ENCODE measurements at places on chromosomes 7 and 10.

DNA sequence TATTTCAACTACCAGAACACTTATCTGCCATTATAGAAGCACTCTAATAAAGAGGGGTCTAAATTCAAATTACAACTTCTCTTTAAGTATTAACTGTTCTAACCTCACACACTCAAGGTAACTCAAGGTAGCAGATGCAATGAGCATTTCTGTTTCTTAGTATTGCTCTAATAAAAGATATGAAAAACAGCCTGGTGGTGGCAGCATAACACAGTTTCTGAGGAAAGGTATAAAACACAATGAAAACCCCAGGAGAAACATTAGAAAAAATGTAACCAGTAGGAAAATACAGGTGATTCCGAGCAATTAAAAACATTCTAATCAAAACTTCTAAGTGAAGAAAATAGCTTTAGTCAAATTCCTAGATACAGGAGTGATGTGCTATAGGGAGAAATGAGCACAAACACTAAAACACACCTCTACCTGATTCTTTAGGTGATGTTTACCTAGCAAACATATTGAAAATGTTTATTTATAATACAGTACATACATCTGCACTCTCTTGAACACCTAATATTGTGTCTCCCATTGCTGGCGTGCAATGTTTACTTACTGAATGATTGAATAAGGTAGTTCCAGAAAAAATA is 3.5 kb downstream of the MKRN1 start:
- H3K4me1 ChIP-seq = peaks cover 10% of the 10 kb centered on the region
- H3K4me3 ChIP-seq = no peak overlapping the region
- no peaks in the 10 kb centered on the region for H3K27me3 ChIP-seq
- no peaks in the 10 kb centered on the region for H3K36me3 ChIP-seq
- DNase-seq = peak; percentile 58
- no peak overlapping the region for H3K27ac ChIP-seq

GRCh38 chr7:41979834-41980307 is 257.1 kb downstream of the GLI3 start:
- H3K4me3 ChIP-seq = no peak overlapping the region
- no peaks in the 10 kb centered on the region for H3K36me3 ChIP-seq
- DNase-seq = peak; percentile 31
- no peak overlapping the region for H3K27ac ChIP-seq
- H3K4me1 ChIP-seq = peaks cover 43% of the 10 kb centered on the region

DNA sequence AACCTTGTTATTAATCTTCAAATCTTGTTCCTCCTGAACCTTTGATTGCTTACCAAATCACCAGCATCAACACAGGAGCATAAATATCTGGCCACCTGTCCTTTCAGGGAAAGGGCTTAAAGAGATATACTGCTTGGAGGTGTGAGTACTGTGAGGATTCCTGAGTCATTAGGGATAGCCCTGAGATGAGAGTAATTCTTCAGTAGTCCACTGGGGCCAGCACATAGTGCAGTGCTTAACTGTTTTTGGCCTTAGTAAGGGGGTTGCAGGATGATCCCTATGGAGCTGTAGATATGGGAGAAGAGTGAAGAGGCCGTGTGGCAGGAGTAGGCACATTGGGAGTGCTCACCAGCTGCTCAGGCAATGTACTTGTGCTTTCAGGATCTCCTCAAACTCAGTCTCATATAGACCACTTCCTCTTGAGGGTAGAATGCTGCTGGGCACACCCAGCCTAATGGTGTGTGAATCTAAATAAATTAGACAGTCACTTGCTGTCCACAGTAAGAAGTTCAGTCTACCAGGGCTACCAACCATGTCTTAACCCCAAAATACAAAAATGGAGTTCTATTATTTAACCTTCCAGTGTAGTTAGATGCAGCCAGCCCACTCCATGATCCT is 26.5 kb upstream of the GPR141 start:
- H3K36me3 ChIP-seq = no peaks in the 10 kb centered on the region
- H3K27ac ChIP-seq = no peak overlapping the region
- no peak for DNase-seq
- H3K4me3 ChIP-seq = no peak overlapping the region
- no peaks in the 10 kb centered on the region for H3K4me1 ChIP-seq
- no peaks in the 10 kb centered on the region for H3K27me3 ChIP-seq

- peak overlapping the region; percentile 84 for H3K4me3 ChIP-seq
- H3K27ac ChIP-seq = no peak overlapping the region
- DNase-seq = no peak
- H3K4me1 ChIP-seq = no peaks in the 10 kb centered on the region
These were observed 493 bp downstream of the WDR91 start for GRCh38 chr7:135210888-135211178.

DNA sequence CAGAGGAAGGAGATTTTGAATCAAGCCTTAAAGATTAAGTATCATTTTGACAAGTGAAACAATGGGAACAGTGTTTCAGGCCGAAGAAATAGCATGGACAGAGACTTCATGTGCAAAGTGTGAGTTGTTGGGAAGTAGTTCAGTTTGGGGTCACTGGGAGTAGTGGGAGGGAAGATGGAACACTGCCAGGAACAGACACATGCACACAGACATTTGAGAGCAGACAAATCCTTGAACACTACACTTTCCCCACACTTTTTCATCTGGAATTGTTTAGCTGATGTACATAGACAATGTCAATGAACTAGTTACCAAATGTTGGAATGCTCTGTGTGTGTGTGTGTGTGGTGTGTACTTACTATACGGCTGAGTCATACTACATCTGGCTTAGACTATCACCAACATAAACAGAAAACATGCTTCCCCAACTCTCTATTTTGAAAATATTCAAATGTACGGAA is 52.4 kb upstream of the LRRC17 start:
- no peaks in the 10 kb centered on the region for H3K27me3 ChIP-seq
- H3K27ac ChIP-seq = no peak overlapping the region
- H3K4me3 ChIP-seq = no peak overlapping the region
- no peaks in the 10 kb centered on the region for H3K36me3 ChIP-seq
- H3K4me1 ChIP-seq = no peaks in the 10 kb centered on the region

- DNase-seq = no peak
- H3K4me3 ChIP-seq = no peak overlapping the region
- peaks cover 6% of the 10 kb centered on the region for H3K4me1 ChIP-seq
- H3K36me3 ChIP-seq = no peaks in the 10 kb centered on the region
- no peaks in the 10 kb centered on the region for H3K27me3 ChIP-seq
These were observed 97.7 kb upstream of the MTPN start for GRCh38 chr7:136074843-136075242.

DNA sequence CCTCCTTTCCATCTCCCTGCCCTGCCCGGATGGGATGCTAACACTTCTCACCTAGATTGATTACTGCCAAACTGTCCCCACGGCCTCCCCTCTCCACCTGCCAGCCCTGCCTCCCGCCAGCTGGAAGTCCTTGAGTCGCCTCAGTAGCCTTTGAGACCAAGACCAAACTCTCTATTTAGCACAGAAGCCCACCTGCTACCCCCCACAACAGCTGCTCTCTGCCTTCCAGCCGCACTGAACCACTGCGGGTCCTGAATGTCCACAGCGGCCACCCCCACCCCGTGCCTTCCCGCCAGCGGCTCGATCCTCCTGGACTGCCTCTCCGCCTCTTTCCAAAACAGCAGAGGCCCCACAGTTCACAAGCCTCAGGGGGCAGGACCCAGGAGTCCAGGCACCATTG is 39.0 kb downstream of the FKBP6 start:
- no peaks in the 10 kb centered on the region for H3K4me1 ChIP-seq
- no peaks in the 10 kb centered on the region for H3K27me3 ChIP-seq
- no peak overlapping the region for H3K4me3 ChIP-seq
- DNase-seq = no peak

DNA sequence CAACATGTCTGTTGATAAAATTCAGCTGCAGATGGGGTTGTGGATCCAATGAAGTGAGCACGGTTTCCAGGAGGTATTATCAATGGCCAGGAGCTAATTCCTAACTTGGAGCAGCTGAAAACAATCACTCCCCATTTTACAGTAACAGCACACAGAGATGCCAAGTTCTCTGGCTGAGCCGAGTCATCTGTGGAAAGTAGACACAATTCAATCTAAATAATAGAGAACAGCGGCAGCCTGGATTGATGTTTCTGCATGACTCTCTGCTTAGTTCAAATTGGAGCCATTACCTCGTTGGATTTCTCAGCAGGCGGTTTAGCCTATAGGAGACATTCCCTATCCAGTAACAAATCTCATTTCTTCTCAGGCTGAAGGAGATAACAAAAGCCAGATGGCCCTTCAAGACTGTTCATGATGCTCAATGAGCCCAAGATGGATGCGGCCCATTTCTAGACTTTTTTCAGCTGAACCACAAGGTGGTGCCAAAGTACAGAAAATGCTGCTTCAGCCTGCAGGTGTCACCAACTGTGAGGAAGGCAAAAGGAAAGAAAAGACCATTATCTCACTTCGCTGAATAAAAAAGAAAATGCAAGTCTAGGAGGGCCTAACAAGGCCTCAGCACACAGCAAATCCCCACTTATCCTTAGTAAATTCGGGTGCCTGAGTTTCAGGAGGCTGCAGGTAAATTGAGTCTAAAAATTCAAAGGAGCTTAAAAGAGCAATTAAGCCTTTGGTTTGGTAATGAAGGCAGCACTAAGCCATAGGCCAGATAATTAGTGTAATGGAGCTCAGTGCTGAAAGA is 83.7 kb downstream of the SLC16A9 start:
- H3K36me3 ChIP-seq = no peaks in the 10 kb centered on the region
- peak; percentile 89 for DNase-seq
- no peaks in the 10 kb centered on the region for H3K27me3 ChIP-seq

DNA sequence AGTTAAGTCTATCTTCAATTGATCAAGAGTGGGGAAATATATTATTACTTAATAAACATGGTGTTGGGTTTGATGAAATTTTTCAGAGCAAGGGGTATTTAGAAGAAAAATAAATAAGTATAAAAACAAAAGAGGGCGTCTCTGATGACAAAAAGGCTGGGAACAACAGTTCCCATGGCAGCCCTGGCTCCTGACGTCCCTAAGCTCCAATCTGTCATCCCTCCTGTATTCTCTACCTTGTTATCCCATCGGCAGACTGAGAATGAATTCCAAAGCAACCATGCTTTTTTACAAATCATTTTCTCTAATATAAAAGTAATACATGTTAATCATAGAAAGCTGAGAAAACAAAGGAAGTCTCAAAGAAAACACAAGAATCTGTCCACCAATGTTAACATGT is 55.5 kb downstream of the SORBS1 start:
- H3K36me3 ChIP-seq = no peaks in the 10 kb centered on the region
- H3K27me3 ChIP-seq = no peaks in the 10 kb centered on the region
- peaks cover 37% of the 10 kb centered on the region for H3K4me1 ChIP-seq
- H3K27ac ChIP-seq = no peak overlapping the region
- H3K4me3 ChIP-seq = no peak overlapping the region

DNA sequence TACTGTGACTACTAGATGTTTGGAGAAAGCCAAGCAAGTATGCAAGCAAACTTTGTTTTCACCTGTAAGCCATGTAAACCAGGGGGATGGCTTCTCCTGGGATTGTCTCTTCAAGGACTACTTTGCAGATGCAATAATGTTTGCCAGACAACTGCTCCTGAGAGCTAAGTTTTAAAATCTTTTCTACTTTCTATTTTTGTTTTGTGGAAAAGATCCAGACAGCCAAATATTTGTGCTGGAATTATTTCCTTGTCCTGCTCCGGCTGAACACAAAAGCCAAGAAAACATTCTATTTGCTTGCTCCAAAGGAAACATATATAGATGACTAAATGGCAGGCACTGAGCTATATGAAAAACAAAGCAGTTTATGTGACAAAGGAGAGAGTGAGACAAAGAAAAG is 51.6 kb downstream of the TFPI2 start:
- H3K27ac ChIP-seq = no peak overlapping the region
- H3K27me3 ChIP-seq = no peaks in the 10 kb centered on the region
- no peak for DNase-seq

- no peak overlapping the region for H3K27ac ChIP-seq
- H3K36me3 ChIP-seq = no peaks in the 10 kb centered on the region
- H3K4me1 ChIP-seq = no peaks in the 10 kb centered on the region
- no peak overlapping the region for H3K4me3 ChIP-seq
- DNase-seq = no peak
These were observed 180.8 kb downstream of the CCDC71L start for GRCh38 chr7:106480161-106480579.

GRCh38 chr10:60606343-60607080 is 171.8 kb upstream of the CDK1 start:
- no peak for DNase-seq

GRCh38 chr7:36107926-36108631 is 45.0 kb upstream of the EEPD1 start:
- H3K27me3 ChIP-seq = no peaks in the 10 kb centered on the region
- DNase-seq = no peak
- no peaks in the 10 kb centered on the region for H3K36me3 ChIP-seq
- no peak overlapping the region for H3K4me3 ChIP-seq
- no peaks in the 10 kb centered on the region for H3K4me1 ChIP-seq

DNA sequence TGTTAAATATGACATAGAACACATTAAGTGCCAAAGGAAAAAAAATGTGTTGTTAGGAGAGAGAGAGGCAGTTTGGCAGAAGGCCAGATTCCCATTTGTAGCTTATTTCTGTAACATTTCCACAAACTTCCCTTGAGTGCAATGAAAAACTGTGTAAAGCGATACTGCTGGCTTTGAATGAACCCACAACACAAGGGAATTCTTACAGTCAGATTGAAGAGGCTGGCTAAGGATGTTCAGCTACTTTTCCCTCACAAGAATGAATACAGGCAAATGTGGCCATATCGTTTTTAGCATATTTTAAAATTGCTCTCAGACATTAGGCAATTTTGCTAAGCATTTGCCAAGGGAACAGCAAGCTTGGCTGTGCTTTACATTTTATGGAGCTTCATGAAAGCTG is 614.1 kb upstream of the FZD8 start:
- no peaks in the 10 kb centered on the region for H3K36me3 ChIP-seq
- no peaks in the 10 kb centered on the region for H3K4me1 ChIP-seq
- no peak overlapping the region for H3K4me3 ChIP-seq

DNA sequence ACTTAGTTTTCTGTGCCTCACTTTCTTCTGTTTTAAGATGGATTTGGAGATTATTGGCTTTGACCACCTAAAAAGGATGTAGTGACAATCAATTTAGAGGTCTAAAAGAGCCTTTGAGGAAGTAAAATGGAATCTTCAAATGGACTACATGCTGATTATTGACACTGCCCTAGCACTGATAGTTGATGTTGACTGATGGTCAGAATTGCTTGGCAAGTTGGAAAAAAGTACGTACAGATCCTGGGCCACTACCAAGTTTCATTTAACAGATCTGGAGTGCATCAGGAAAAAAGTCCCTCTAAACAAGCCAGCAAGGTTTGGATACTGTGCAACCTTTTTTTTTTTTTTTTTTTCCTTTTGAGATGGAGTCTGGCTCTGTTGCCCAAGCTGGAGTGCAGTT is 81.1 kb downstream of the TCF7L2 start:
- no peaks in the 10 kb centered on the region for H3K27me3 ChIP-seq
- H3K4me1 ChIP-seq = peaks cover 62% of the 10 kb centered on the region
- no peak for DNase-seq
- no peak overlapping the region for H3K4me3 ChIP-seq

GRCh38 chr10:22753786-22754185 is 39.4 kb upstream of the PIP4K2A start:
- no peak overlapping the region for H3K27ac ChIP-seq
- H3K4me1 ChIP-seq = no peaks in the 10 kb centered on the region
- no peaks in the 10 kb centered on the region for H3K27me3 ChIP-seq
- no peak for DNase-seq
- H3K36me3 ChIP-seq = no peaks in the 10 kb centered on the region
- no peak overlapping the region for H3K4me3 ChIP-seq
